ENCODE measurements at places on chromosomes 4 and X. TPM values are rescaled to one million over a fixed set of nuclear protein-coding genes. Genes with fewer than 3 reads are reported as not detected.
A peak's percentile ranks its signal among the peaks of the same experiment; 100 is the strongest.

Gene RELL1
- total RNA-seq, result 26.0 TPM

Gene BOD1L1
- total RNA-seq, result 19.4 TPM

GRCh38 chrX:78383594-78383993, 56.2 kb upstream of the CYSLTR1 start:
- no peak for DNase-seq

- DNase-seq, result no peak
These were observed 57.2 kb downstream of the CPZ start for GRCh38 chr4:8649631-8650361.

GRCh38 chr4:151227731-151228130, 49.2 kb upstream of the PRSS48 start:
- peak; percentile 65 for DNase-seq

GRCh38 chr4:68693325-68694075, 23.0 kb upstream of the UGT2B15 start:
- DNase-seq, result no peak

Gene MSX1
- total RNA-seq, result 4.5 TPM

Gene CNGA1
- total RNA-seq, result 0.12 TPM

GRCh38 chr4:108172231-108172752, 3.6 kb upstream of the LEF1 start:
- peak; percentile 22 for DNase-seq

DNA sequence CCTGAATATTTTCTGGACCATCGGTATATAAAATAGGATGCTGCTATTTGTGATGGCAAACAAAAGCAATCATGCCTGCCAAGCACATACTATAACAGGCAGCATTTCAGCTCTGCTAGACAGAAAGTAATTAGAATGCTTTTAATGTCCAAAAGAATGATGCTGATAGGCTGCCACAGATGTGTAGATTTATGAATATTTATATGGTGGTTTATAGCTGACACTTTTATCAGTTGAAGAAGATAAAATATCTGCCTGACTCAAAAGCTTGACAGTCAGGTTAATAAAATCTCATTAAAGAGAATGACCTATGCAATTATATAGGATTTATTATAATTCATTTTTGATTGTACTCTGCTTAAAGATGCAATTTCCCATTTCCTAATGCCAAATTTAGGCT, 4.0 kb downstream of the BEND4 start:
- no peak for DNase-seq

DNA sequence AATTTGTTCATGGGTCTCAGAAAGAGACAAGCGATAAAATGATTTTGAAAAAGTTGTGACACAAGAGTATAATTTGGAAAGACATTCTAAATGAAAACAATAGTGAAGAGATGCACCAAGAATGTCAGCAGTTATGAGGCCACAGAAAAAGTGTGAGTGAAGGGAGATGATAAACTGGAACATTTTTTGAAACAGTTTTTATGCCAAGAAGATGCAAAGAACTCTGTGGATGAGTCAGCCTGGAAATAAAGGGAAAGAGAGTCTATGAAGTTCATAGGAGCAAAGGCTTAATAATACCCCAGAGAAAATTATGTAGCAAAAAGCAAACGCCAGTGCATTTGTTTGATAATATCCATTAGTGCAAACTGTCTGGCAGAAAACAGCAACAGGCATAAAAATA, 188.4 kb upstream of the TBC1D9 start:
- DNase-seq, result no peak

Gene EVC2
- 2.8 TPM for total RNA-seq

Gene RNF175
- 5.9 TPM for total RNA-seq

DNA sequence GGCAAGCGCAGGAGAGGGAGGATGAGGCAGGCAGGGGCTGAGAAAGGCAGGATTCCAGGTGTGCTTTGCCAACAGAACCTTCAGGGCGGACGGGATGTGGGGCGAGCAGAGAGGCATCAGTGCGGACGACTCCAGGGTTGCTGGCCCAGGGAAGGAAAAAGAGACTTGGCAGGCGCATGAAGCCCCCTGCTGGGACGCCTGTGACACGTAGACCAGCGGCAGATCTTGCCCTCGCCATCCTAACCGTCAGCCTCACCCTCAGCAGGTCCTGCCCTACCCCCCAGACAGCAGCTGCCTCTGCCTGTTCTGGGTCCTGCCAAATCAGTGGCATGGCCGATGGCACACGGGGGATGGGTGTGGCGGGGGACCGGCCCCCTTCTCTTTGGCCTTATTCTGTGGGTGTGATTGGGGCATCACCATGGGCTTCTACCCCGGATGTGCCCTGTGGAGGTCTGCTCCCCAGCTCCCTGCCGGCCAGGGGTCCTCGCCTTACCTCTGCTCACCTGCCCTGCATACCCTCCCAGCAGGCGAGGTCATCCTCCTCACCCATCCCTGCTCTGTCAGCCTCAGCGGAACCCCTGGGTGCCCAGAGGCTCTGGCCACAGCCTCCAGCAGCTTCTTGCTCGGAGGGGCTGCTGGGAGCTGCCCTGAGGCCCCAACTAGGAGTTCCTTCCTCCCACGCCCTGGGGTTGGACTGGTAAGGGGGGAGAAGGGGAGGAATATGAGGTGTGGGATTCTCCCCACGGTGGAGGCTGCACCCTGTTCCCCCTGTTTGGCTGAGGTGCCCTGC, 2.9 kb upstream of the SH3BP2 start:
- DNase-seq, result no peak

Measured in left cardiac atrium (tissue), 4 donors.